ENCODE measurements at places on chromosomes 2 and 18.

DNA sequence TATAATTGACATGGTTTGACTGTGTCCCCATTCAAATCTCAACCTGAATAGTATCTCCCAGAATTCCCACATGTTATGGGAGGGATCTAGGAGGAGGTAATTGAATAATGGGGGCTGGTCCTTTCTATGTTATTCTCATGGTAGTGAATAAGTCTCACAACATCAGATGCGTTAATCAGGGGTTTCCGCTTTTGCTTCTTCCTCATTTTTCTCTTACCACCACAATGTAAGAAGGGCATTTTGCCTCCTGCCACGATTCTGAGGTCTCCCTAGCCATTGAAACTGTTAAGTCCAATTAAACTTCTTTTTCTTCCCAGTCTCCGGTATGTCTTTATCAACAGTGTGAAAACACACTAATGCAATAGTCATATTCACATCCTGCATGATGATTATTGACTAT, 1073.3 kb upstream of the CDH2 start:
- DNase-seq: no peak

GRCh38 chr2:181949047-181949446, 36.6 kb upstream of the PPP1R1C start:
- DNase-seq: no peak

GRCh38 chr18:46649071-46649862, 7.8 kb downstream of the LOXHD1 start:
- no peak for DNase-seq

DNA sequence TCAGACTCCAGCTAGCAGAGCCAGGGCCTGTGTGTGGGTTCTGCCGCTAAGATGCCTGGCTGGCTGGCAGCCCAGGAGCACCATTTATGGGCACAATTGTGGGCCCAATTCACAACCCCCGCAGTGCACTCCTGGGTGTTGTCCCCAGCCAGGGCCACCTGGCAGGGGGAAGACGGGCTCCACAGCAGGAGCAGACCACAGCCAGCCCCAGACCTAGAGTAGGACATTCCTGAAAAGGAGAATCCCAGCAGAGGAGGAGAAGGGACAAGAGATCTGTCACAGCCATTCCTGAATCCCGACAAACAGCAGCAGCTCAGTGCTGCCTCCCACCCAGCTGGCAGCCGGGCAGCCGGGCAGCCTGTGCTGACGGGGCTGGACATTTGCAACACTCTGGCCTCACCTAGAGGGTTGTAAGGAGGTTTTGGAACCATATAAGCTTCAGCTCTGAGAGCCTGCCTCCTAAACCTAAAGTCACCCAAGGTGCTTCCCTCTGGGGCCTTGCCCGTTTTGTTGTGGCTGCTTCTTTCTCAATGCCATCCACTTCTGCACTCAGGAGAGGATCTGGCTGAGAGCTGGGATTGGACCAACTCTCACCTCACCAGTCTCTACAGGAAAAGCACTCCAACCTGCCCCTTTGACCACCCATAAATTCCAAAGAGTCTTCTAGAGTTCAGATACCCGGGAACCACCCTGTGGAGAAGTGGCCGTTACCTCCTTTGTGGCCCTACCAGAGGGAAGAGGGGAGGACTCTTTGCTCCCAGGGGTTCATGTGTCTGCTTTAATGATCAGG, 4.1 kb upstream of the TMEM177 start:
- no peak for DNase-seq

GRCh38 chr18:31626409-31626808, 34.7 kb downstream of the TTR start:
- DNase-seq: no peak

DNA sequence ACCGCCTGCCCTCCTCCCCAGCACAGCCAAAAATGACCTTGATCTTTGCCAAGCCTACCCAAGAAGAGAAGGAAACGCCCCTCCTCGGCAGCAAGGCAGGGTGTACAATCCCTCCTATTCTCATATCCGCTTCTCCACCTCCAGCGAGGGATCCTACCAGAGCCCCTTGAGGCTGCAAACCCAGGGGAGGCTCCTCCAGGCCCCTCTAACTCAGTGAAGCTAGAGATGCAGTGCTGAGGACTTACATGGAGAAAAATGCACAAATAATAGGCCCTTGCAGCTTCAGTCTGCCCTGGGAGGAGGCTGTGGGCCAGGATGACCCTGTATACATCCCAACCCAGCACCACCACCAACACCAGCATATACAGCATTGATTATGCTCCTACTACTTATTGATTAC, 46.9 kb upstream of the POMC start:
- DNase-seq: no peak

- no peak for DNase-seq
These were observed 4.0 kb downstream of the DIPK1C start for GRCh38 chr18:74453016-74453566.

DNA sequence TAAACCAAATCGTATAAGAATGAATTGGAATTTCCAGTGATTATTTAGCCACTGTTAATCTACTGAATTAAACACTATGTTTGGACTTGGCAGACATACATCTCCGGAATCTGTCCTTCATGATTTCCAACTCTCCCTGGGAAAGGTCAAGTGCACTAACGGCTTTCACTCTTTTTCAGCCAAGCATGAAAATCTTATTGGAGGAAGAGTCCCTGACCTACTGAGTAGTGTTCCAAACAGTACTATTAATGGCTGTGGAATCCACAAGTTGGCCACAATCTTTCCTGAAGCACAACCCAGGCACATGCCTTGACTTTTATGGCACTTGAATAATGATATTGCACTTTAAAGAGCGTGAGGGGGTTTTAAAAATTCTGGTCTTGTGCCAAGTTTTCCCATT, 318.9 kb upstream of the RND3 start:
- no peak for DNase-seq

- peak; percentile 2 for DNase-seq
These were observed 97.1 kb downstream of the MAPK4 start for GRCh38 chr18:50656841-50657470.

DNA sequence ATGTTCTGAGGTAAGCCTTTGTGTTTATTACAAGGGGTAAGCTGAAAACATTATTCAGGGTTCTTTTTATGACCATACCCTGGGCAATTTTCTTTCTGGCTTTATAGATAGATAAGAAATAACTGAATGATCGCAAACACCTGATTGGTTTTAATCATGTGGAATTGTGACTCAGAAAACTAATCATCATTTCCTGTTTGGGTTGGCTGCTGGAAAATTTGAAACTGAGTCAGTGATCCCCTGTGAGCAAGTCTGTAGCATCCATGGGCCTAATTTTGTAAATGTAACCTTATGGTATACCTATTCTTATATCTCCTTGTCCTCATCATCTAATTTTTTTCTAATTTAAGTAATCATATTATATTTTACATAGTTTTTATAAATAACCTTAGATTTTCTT, 34.3 kb downstream of the CCDC68 start:
- no peak for DNase-seq

DNA sequence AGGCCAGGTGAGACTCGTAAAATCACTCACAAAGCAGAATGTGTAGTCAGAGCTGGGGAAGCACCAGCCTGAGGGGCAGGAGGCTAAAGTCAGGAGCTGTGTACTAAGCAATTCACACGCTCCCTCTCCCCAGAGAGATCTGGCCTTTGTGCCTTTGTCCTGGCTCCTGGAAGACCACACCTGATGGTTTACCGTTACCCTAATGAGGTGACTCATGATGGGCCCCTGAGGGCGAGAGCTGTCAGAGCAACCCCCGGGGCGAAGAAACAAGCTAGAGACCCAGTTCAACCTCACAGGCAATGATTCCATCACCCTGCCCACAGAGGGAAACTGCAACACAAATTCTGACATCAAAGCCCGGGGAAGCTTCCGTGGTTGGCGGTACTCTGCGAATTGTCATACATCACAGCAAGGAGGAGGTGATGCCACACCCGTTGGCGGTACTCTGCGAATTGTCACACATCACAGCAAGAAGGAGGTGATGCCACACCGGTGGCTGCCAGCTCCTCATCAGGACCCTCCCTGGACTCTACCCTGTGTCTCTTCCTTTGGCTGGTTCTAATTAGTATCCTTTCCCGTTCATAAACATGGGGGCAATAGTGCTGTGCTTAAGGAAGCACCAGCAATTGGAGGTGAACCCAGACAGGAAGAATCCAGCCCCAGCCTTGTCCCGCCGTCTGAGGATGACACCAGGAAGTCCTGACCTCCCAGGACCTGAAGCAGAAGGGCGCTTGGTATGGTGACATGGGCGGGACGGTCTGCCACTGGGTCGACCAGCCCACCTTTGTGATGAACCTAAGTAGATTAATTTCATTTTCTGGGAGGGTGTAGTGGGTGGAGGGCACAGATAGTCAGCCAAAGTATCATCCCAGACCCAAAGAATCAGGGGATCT, 30.5 kb downstream of the B3GNT7 start:
- DNase-seq: peak; percentile 64

DNA sequence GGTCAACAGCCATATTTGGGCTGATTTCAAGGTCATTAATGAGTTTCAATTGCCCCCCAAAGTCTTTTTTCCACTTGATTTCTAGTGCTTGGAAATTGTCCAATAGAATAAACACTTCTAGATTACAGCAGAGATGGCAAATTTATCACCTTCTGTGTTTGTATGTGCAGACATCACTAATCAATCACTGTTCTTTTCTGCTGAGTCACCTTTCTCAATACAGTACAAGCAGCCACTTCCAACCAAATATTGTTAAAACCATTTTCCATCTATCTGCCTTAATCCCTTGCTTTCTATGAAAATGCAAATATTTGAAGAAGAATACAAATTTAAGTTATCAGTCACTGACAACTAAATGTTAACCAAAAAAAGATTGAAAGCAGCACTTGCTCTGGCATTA, 40.2 kb upstream of the ZNF521 start:
- DNase-seq: no peak

GRCh38 chr2:120509213-120509815, 163.4 kb downstream of the INHBB start:
- DNase-seq: no peak

DNA sequence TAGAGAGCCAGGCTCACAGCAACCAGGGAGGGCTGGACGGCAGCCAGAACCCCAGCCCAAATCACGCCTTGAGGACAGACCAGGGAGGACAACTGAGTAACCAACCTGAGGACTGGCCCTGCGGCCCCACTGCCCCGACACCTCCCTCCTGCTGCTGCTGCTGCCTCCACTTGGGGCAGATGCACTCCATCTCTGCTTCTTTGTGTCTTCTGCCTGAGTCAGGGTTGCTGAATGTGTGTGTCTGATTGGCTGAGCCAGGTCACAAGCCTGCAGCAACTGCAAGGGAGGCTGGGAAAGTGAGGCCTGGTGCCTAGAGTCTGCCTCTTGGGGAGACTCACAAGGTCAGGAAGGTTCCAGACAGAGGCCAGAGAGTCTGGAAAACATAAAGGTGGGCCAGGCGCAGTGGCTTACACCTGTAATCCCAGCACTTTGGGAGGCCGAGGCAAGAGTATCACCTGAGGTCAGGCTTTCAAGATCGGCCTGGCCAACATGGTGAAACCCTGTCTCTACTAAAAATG, 83.4 kb downstream of the ZFP36L2 start:
- no peak for DNase-seq

GRCh38 chr2:120819720-120820210, 84.1 kb downstream of the GLI2 start:
- no peak for DNase-seq
